ENCODE measurements at places on chromosomes 12 and 14. TPM values are rescaled to one million over a fixed set of nuclear protein-coding genes. Genes with fewer than 3 reads are reported as not detected.
A peak's percentile ranks its signal among the peaks of the same experiment; 100 is the strongest.

The KLRB1 gene
- 216 TPM for total RNA-seq

- no peak for DNase-seq
These were observed 66.5 kb upstream of the MAX start for GRCh38 chr14:65168840-65169239.

DNA sequence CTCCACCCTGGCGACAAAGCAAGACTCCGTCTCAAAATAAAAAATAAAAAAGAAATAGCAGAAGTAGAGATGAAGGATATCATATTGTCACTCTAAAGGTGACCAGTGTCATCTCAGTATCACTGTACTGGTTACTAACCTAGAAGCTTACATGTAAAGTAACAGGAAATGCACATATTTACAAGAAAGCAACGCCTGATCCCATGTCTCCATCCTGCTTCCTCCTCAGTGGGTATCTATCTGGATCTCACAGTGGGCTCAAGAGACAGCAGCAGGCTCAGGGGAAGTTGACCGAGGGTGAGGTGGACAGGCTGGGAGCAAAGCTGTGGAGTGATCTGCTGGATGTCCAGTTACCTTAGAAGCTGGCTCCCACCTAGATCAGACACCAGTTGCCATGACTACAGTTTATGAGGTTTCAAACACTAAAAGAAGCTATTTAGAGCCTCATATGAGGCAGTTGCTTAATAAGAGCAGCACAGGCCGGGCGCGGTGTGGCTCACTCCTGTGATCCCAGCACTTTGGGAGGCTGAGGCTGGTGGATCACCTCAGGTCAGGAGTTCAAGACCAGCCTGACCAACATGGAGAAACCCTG is 10.5 kb downstream of the MTRFR start:
- DNase-seq, result no peak

DNA sequence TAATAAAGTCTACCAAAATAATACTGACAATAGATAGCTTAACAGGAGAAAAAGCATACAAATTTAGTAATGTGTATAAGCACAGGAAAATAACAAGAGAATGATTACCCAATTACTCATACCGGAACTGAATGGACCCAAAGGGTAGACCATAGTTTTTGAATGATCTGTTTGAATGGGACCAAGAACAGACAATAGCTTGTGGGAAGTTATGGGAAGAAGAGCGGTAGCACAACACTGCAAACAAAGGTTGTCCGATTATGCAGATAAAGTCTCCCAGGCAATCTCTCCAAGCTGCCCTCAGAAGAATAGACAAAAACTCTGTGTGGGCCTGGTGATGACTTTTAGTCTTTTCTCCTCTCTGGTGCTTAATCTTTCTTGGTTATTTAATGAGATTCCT is 96.6 kb upstream of the NEDD1 start:
- DNase-seq, result no peak

GRCh38 chr12:124938587-124938986 is 24.1 kb upstream of the UBC start:
- DNase-seq, result peak; percentile 32

- DNase-seq, result no peak
These were observed 1659.2 kb upstream of the FLRT2 start for GRCh38 chr14:83870546-83871270.

GRCh38 chr12:100199347-100200149 is 1.1 kb upstream of the ACTR6 start:
- DNase-seq, result peak; percentile 63

- DNase-seq, result no peak
These were observed 710.7 kb upstream of the TBX3 start for GRCh38 chr12:115394496-115395220.

All from natural killer cell (primary cell).